ENCODE measurements at places on chromosomes 7 and 10.

GRCh38 chr7:114842551-114843065 lies 79.3 kb upstream of the MDFIC start:
- no peak for DNase-seq

GRCh38 chr7:41709621-41710020 lies 6.7 kb upstream of the INHBA start:
- DNase-seq = no peak

- no peak for DNase-seq
Measured at GRCh38 chr10:89274928-89275327, 23.4 kb upstream of the LIPA start.

DNA sequence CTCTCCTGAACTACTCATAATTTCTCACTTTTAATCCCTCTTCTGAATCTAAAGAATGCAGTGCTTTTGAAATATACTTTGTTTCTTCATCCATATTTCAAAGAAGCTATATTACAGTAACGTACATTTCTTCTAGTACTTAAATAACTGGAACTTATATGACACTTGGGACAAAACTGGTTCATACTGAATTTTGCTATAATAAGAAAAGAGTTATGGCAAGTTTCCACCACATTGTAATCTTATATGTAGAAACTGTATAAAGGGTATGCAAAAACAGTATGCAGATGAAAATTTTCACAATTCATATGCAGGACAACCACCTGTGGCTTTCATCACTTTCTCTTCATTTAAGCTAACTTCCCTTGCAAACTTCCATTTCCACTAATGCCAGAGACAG lies 785.7 kb downstream of the CNTNAP2 start:
- DNase-seq = no peak

DNA sequence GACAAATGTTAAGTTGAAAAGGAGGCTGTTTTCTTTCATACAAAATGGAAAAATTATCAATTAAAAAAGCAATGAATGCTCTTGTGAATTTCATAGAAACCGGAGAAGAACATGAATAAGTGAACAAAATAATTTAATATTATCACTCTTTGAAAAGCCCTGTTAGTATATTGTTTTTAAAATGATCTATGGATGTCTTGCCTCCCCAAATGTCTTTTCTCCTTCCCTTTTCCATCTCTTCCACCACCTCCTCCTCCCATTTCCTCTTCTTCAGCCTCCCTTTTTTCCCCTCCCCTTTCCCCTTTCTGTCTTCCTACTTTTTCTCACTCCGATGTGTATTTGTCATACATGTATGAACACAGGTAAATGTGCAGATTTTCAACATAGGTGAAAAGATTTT lies 234.7 kb downstream of the MALRD1 start:
- DNase-seq = no peak

DNA sequence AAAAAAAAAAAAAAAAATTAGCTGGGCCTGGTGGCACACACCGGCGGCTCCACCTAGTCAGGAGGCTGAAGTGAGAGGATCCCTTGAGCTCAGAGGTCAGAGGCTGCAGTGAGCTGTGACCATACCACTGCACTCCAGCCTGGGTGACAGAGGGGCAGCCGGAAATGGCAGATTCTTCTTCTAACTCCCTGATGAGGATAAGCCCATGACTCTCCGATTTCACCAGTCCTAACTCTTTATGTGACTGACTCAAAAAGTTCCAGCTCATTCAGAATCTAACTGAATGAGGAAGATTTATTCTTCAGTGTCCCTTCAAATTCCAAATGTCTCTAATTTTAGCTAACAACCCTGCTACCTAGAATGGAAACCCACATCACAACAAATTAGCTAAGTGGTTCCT lies 4.2 kb downstream of the C10orf67 start:
- no peak for DNase-seq

DNA sequence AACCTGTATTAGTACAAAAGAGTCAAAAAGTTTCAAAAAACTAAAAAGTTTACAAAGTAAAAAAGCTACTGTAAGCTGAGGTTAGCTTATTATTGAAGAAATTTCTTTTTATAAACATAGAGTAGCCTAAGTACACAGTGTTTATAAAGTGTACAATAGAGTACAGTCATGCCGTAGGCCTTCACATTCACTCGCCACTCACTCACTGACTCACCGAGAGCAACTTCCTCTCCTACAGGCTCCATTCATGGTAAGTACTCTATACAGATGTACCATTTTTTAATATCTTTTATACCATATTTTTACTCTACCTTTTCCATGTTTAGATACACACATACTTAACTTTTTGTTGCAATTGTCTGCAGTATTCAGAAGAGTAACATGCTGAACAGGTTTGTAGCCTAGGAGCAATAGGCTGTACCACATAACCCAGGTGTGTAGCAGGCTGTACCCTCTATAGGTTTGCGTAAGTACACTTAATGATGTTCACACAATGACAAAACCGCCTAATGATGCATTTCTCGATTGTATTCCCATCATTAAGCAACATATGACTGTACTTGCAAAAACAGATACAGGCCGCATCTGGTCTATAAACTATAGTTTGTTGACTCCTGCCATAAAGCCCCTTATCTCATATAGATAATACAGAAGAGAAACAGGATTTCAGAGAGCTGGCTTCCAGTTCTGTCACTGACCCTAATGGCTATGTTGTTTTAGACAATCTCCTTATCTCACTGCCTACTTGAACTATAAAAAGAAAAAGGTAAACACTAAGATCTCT lies 438.8 kb downstream of the HTR7 start:
- no peak for DNase-seq

GRCh38 chr10:18665815-18666558 lies 6.8 kb downstream of the ARL5B start:
- no peak for DNase-seq

DNA sequence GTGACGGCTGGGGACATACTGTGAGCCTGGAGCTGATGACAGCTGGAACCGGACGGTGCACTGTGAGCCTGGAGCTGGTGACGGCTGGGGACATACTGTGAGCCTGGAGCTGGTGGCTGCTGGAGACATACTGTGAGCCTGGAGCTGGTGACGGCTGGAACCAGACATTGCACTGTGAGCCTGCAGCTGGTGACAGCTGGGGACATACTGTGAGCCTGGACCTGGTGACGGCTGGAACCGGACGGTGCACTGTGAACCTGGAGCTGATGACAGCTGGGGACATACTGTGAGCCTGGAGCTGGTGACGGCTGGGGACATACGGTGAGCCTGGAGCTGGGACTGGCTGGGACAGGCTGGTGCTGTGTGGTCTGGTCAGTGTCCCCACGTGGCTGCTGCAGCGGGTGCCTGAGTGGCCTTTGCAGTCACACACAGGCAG lies 47.9 kb downstream of the PTPRN2 start:
- DNase-seq = no peak

DNA sequence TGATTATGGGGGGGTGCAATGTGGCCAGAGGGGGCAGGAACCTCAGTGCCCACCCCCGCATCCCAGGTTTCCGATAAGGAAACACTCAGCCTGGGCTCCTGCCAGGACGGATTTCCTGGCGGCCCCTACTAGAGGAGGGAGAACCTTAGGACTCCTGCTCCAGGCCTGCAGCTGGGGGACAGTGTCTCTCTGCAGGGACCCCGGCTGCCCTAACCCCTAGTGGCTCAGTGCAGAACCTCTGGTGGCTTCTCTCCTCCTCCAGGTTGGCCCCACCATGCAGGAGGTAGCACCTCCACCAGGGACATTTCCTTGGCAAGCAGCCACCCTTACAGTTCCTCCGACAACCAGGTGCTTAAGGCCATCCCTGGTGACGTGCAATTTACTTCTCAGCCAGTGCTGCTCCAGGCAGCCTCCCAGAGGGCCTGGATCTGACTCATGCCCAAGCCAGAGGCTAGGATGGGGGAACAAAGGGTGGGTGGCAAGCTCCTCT lies 31.9 kb downstream of the SH2B2 start:
- DNase-seq = peak; percentile 60

Measured in BE2C (cell line).